ENCODE measurements at places on chromosomes 11 and 22.

DNA sequence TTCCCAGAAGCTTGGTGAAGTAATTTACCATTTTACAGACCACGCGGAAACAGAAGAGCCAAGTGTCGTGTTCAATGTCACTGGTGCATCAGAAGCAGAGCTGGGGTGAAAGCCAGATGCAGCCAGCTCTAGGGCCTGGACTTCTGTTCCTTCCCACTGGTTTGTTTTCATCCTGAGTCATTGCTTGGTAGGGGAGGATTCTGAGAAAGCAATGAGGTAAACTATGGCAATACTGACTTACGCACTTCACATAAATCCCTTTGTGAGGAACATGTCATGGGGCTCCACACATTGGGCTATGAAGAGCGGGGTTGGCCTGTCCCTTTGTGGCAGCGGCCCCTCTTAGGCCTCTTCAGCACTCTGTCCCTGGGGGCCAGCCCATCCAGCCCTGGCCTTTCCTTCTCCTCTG is 52.4 kb upstream of the RBFOX2 start:
- ATAC-seq = no peak

GRCh38 chr11:125295931-125296330 is 131.4 kb downstream of the PKNOX2 start:
- ATAC-seq = no peak

DNA sequence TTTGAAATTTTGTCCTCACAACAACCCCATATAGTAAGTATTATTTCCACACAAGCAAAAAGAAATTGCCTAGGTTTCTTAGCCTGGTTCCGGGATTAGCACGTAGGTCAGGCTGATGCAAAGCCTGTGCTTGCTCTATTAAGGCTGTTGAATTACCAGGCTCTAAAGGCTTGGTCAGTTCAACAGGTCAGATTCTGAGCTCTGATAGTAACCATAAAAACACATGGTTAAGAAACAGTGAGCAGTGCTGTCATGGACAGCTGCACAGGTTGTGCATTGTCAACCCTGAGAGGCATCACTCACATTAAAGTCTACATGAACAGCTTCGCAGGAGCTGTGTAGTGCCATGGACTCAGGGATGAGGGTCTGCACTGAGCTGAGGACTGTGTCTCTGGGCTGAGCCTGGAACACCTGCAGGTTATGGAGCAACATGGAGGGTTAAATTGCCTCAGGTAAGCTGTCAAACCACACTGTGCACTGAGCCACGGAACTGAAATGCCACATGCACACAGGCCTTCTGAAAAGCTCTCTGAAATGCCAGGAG is 98.0 kb downstream of the PIWIL4 start:
- ATAC-seq = no peak

GRCh38 chr11:39374963-39375698 is 2084.3 kb downstream of the LRRC4C start:
- no peak for ATAC-seq

DNA sequence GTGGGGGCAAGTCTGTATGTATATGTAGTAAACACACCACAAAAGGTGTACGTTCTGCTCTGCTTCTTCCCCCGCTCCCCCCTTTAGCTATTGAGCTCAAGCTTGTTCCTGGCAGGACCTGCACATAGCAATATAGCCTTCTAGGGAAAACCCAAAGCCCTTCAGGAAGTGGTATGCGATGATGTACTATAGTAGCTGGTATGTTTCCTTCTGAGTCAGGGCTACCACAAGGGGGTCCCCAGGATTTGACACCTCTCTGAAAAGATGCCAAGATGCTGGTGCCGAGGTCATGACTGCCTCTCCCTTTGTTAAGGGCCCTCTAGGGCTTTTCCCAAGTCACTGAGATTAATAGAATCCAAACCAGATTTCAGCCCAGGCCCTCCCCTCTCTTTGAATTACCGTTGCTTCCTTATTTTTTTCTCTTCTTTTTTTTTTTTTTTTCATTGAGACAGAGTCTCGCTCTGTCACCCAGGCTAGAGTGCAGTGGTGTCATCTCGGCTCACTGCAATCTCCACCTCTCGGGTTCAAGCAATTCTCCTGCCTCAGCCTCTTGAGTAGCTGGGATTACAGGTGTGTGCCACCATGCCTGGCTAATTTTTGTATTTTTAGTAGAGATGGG is 268.4 kb downstream of the ETS1 start:
- peak; percentile 96 for ATAC-seq

GRCh38 chr11:104946907-104947306 is 21.5 kb downstream of the CASP4 start:
- peak; percentile 65 for ATAC-seq

DNA sequence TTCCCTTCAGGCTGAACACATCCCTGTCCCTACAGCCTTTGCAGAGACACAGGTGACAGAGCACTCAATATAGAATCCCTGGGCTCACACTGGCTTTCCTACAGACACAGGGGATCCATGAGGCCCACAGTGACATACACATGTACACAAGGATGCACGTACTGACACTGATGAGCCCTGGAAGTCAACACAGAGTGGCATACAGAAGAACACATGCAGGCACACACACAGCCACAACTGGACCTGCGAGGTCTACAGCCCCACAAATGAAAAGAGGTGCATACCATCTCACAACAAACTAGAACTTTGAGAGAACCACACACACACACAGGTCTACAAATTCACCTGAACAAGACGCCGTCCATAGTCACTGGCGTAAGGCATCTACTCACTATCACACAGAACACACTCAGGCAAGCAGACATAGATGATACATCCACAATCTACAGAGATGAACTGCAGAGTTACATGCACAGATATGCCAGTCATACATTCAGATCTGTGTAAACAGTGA is 3.5 kb upstream of the ZNF74 start:
- ATAC-seq = no peak

DNA sequence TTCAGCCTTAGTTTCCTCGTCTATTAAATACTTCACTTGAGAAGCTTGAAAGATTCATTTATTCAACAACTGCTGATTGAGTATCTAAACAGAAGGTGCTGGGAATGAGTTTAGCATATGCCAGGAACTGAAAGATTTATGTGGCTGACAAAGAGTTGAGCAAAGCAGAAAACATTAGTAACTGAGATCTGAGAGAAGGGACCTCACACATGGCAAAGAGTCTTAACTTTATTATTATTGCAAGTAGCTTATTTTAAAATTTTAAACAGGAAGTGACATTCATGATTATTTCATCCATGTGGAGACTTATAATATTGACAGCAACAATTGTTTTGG is 133.6 kb downstream of the CASP12 start:
- ATAC-seq = no peak

DNA sequence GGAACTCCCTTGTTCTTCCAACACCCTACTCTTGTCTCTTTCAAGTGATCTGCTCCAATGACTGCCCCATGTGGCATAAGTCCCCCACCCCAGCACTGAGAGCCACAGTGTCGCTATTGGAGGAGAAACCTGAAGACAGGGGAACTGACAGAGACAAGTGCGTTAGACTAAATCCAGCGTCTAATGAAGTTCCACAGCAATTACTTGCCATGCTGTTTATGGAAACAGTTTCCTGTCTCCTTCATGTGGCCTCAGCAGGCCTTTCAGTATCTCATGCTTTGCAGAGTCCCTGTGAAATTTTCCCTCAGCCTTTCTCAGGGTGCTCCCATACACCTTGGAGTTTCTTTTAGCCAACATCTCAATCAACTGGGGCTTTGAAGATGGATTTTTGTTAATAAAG is 277.4 kb downstream of the ETS1 start:
- no peak for ATAC-seq

DNA sequence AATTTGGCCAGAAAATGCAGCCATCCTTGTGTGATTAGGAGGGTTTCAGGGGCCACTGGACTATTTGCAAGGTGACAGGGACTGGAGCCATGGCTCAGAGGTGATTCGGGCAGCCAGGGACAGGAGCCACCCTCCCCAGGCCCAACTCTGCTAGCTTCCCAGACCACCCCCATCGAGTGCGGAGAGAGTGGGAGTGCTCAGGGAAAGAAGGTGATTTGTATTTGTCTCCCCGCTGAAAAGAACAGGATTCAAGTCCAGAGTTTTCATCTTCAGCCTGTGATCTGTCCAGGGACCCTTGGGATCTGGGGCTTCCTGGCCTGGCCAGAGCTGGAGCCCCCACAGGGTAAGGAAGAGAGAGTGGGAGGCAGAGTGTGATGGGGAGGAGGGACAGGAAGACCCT is 22.4 kb upstream of the TEF start:
- no peak for ATAC-seq
